Endothelial cell (in vitro differentiated cells): ENCODE measurements at places on chromosomes 1 and 21. TPM values are rescaled to one million over a fixed set of nuclear protein-coding genes. Genes with fewer than 3 reads are reported as not detected.

- no peaks in the 10 kb centered on the region for H3K36me3 ChIP-seq
- H3K4me1 ChIP-seq = no peaks in the 10 kb centered on the region
- no peak for DNase-seq
- H3K27ac ChIP-seq = no peak overlapping the region
Measured at GRCh38 chr1:10556430-10557005, 81.8 kb downstream of the PEX14 start.

- no peaks in the 10 kb centered on the region for H3K4me1 ChIP-seq
- H3K27me3 ChIP-seq = no peaks in the 10 kb centered on the region
- no peak overlapping the region for H3K27ac ChIP-seq
- no peak for DNase-seq
Measured at GRCh38 chr1:240941701-240942370, 329.9 kb upstream of the GREM2 start.

DNA sequence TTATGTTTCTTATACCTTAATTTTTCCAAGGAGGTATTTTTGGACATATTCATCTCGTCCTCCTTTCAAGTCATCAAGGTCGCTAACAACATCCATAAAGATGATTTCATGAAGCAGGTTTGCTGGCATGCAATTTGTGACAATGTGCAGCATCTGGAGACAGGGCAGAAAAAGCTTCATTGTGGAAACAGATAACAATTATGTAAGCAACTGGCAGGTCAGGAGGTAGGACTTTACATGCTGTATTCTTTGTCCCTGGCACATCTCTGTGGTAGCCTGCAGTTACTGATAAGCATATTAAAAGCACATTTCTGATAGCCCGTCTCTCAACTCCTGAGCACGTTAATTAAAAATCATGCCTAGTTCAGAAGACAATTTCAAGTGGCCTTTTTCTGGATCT is 156.8 kb downstream of the LEPR start:
- peaks cover 9% of the 10 kb centered on the region for H3K36me3 ChIP-seq
- no peak overlapping the region for H3K27ac ChIP-seq
- no peaks in the 10 kb centered on the region for H3K4me1 ChIP-seq
- H3K27me3 ChIP-seq = peaks cover 2% of the 10 kb centered on the region
- no peak overlapping the region for H3K4me3 ChIP-seq

- no peak overlapping the region for H3K4me3 ChIP-seq
- DNase-seq = no peak
- H3K4me1 ChIP-seq = peaks cover 27% of the 10 kb centered on the region
- peaks cover 13% of the 10 kb centered on the region for H3K27me3 ChIP-seq
- H3K27ac ChIP-seq = no peak overlapping the region
- no peaks in the 10 kb centered on the region for H3K36me3 ChIP-seq
Measured at GRCh38 chr1:156586892-156587477, 4.6 kb upstream of the NAXE start.

- no peak overlapping the region for H3K4me3 ChIP-seq
- H3K27ac ChIP-seq = no peak overlapping the region
- H3K36me3 ChIP-seq = peaks cover 19% of the 10 kb centered on the region
- peaks cover 4% of the 10 kb centered on the region for H3K27me3 ChIP-seq
Measured at GRCh38 chr1:46199233-46199749, 1.1 kb upstream of the POMGNT1 start.

GRCh38 chr1:234619794-234620247 is 9.8 kb upstream of the IRF2BP2 start:
- no peak overlapping the region for H3K4me3 ChIP-seq
- no peaks in the 10 kb centered on the region for H3K27me3 ChIP-seq
- H3K36me3 ChIP-seq = no peaks in the 10 kb centered on the region
- no peak for DNase-seq
- no peak overlapping the region for H3K27ac ChIP-seq

DNA sequence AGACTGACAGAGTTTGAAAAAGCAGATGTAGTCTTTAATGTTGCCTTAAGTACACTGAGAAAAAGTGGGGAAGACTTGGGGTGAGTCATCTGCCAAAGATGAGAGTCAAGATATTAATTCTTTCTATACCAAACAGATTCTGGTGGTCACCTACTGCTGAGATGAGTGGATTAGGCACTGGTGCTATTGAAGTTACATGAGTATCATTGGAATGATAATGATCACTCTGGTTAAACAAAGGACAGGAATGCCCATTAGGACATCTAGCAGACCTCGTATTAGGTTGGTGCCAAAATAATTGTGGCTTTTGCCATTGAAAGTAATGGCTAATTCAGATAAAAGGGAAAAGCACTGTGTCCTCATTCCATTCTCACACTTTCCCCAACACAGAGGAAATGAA is 1588.9 kb downstream of the KCNT2 start:
- H3K4me3 ChIP-seq = no peak overlapping the region
- H3K27ac ChIP-seq = no peak overlapping the region
- no peaks in the 10 kb centered on the region for H3K4me1 ChIP-seq
- DNase-seq = no peak
- no peaks in the 10 kb centered on the region for H3K27me3 ChIP-seq
- H3K36me3 ChIP-seq = no peaks in the 10 kb centered on the region

DNA sequence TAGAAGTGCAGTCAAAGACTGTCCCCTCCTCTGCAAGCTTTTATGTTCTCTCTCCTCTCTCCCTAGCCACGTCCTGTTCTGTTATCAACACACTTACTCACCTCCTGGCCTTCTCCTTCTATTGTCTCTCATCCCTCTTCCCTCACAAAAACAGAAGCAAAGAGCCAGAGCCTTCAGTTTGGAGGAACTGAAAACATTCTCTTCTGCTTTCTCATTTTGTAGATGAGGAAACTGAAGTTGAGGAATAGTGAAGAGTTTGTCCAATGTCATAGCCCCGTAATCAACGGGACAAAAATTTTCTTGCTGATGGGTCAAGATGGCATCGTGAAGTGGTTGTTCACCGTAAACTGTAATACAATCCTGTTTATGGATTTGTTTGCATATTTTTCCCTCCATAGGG is 1.9 kb downstream of the NLRP3 start:
- H3K4me3 ChIP-seq = no peak overlapping the region
- peaks cover 23% of the 10 kb centered on the region for H3K4me1 ChIP-seq
- H3K27ac ChIP-seq = no peak overlapping the region
- no peaks in the 10 kb centered on the region for H3K36me3 ChIP-seq

CD1B gene
- total RNA-seq = not detected

GRCh38 chr1:77281491-77282186 is at the start of gene AK5:
Gene AK5 (plus strand): TSS chr1:77282019. CDS start chr1:77282314, 295 bp downstream.
- peak within 1 kb of the TSS; percentile 80 for H3K4me3 ChIP-seq
- H3K27me3 ChIP-seq = peaks cover 13% of the 10 kb centered on the region
- H3K36me3 ChIP-seq = no peaks in the 10 kb centered on the region
- DNase-seq = peak; percentile 42
- no peaks in the 10 kb centered on the region for H3K4me1 ChIP-seq

GRCh38 chr1:148362626-148363438 is 120.3 kb downstream of the PPIAL4G start:
- H3K36me3 ChIP-seq = no peaks in the 10 kb centered on the region
- peaks cover 4% of the 10 kb centered on the region for H3K27me3 ChIP-seq
- H3K4me1 ChIP-seq = peaks cover 9% of the 10 kb centered on the region

- H3K4me1 ChIP-seq = peaks cover 11% of the 10 kb centered on the region
- DNase-seq = no peak
- no peak overlapping the region for H3K27ac ChIP-seq
- H3K36me3 ChIP-seq = peaks cover 13% of the 10 kb centered on the region
Measured at GRCh38 chr21:42745511-42746239, 92.3 kb downstream of the PDE9A start.

FNDC10 gene
- 11.6 TPM for total RNA-seq

ATAD3C gene
- total RNA-seq = 2.9 TPM

CCDC181 gene
- total RNA-seq = 0.80 TPM

WNT4 gene
- 0.77 TPM for total RNA-seq

PDZK1 gene
- 0.41 TPM for total RNA-seq

CD160 gene
- total RNA-seq = not detected

- no peaks in the 10 kb centered on the region for H3K36me3 ChIP-seq
- H3K27me3 ChIP-seq = peaks cover 1% of the 10 kb centered on the region
- H3K4me1 ChIP-seq = peaks cover 32% of the 10 kb centered on the region
- peak overlapping the region; percentile 52 for H3K27ac ChIP-seq
- H3K4me3 ChIP-seq = no peak overlapping the region
Measured at GRCh38 chr1:153350321-153350957, 1.8 kb upstream of the PGLYRP4 start.

DNA sequence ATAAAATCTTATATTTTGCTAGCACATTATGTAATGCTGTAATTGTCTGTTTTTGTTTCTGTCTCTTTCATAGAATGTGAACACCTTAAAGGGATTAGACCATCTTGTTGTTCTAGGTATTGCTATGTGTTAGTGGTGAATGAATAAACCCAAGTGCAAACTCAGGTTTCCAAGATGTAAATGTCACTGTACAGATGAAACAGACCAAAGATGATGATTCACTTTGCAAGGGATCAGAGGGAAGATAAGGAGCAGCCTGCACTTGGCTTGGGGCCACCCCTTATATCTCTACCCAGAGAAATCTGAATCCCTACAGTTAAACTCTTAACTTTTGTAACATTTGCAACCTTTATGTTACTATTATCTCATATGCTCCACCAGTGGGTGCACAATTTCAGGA is 25.4 kb downstream of the UROD start:
- peaks cover 4% of the 10 kb centered on the region for H3K36me3 ChIP-seq
- no peaks in the 10 kb centered on the region for H3K27me3 ChIP-seq
- no peak overlapping the region for H3K4me3 ChIP-seq
- DNase-seq = no peak
- H3K27ac ChIP-seq = no peak overlapping the region
- no peaks in the 10 kb centered on the region for H3K4me1 ChIP-seq

SPRR2A gene
- not detected for total RNA-seq

C1orf94 gene
- total RNA-seq = not detected

GRCh38 chr1:3020263-3020909 is 881 bp upstream of the ACTRT2 start:
- no peak for DNase-seq
- no peaks in the 10 kb centered on the region for H3K36me3 ChIP-seq
- peaks cover 5% of the 10 kb centered on the region for H3K27me3 ChIP-seq
- no peak overlapping the region for H3K27ac ChIP-seq
- no peak overlapping the region for H3K4me3 ChIP-seq

- no peak overlapping the region for H3K4me3 ChIP-seq
- DNase-seq = no peak
- peaks cover 4% of the 10 kb centered on the region for H3K27me3 ChIP-seq
- peaks cover 4% of the 10 kb centered on the region for H3K36me3 ChIP-seq
Measured at GRCh38 chr1:201603613-201604232, 64.8 kb downstream of the NAV1 start.

DNA sequence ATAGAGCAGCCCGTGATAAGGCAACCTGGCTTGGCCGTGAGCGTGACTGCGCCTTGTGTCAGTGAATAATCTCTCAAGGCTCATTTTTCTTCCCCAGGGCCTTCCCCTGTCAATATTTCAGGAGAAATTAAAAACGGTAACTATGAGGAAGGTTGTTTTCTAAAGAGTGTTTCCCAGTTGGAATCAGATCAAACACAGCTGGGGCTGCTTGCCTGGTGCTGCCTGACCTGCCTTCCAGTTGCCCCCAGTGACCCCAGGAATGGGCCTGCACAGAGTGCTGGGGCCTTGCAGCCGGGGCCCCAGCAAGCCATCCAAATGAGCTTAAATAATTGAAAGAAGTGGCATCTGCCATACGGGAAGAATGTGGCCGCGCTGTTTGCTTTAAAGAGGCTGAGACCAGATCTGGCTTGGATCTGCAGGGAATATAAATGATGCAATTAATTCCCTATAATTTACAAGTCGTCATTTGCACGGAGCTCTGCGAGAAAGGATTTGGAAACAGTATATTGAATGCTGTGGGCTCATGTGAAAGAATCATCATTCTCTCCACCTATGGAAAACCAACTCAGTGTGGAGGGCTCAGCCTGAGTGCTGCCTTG is 203.9 kb downstream of the C1orf94 start:
- H3K27me3 ChIP-seq = no peaks in the 10 kb centered on the region
- H3K4me1 ChIP-seq = peaks cover 6% of the 10 kb centered on the region
- H3K36me3 ChIP-seq = no peaks in the 10 kb centered on the region
- DNase-seq = no peak
- H3K27ac ChIP-seq = no peak overlapping the region

DNA sequence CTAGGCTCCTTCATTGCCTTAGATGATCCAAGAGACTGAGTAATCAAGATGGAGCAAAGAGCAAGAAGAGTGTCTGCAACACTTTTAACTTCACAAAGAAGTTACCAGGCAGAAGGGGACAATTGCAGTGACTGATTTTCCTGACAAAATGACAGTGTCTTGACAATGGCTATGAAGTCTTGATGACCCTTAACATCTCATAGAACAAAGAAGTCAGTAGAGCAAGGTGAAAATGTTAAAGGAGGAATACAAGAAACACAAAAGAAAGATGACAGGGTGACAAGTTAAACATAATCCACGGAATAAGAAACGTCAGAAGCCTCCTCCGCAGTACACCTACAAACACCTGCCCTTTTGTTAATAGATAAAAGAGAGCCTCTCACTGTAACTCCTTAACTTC is 15.1 kb upstream of the VCAM1 start:
- DNase-seq = no peak
- H3K27me3 ChIP-seq = no peaks in the 10 kb centered on the region
- H3K4me3 ChIP-seq = no peak overlapping the region
- H3K27ac ChIP-seq = no peak overlapping the region
- H3K4me1 ChIP-seq = no peaks in the 10 kb centered on the region

DNA sequence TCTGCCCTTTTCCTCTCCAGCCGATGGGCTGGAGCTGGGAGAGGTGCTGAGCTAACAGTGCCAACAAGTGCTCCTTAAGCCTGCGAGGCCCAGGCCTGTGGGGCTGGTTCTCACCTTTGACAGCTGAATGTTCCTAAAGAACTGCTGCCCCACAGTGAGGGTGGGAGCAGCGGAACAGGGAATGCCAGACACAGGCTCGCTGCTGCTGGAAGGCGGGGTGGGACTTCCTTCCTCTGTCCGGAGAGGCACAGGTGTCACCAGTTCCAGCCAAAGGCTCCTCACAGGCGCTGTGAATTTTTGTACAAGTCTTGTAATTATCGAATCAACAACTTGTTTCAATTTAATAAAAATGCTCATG is 47.1 kb downstream of the COQ8A start:
- H3K4me1 ChIP-seq = peaks cover 29% of the 10 kb centered on the region
- H3K27me3 ChIP-seq = peaks cover 6% of the 10 kb centered on the region
- H3K36me3 ChIP-seq = peaks cover 20% of the 10 kb centered on the region
- DNase-seq = no peak
- H3K27ac ChIP-seq = no peak overlapping the region
- no peak overlapping the region for H3K4me3 ChIP-seq

GRCh38 chr1:87103074-87103473 is 188.6 kb downstream of the HS2ST1 start:
- DNase-seq = no peak
- no peak overlapping the region for H3K27ac ChIP-seq
- H3K4me3 ChIP-seq = no peak overlapping the region

PRRX1 gene
- total RNA-seq = not detected

- H3K27me3 ChIP-seq = peaks cover 6% of the 10 kb centered on the region
- DNase-seq = no peak
- H3K36me3 ChIP-seq = no peaks in the 10 kb centered on the region
Measured at GRCh38 chr1:109192433-109192832, 21.3 kb upstream of the SARS1 start.

AMPD1 gene
- not detected for total RNA-seq

AMY2A gene
- not detected for total RNA-seq

KCNK2 gene
- not detected for total RNA-seq

- H3K27me3 ChIP-seq = no peaks in the 10 kb centered on the region
- H3K4me3 ChIP-seq = no peak overlapping the region
- H3K4me1 ChIP-seq = no peaks in the 10 kb centered on the region
- no peaks in the 10 kb centered on the region for H3K36me3 ChIP-seq
- H3K27ac ChIP-seq = no peak overlapping the region
Measured at GRCh38 chr1:30541721-30542485, 181.5 kb downstream of the MATN1 start.
